ENCODE measurements at places on chromosomes 5 and 9.

DNA sequence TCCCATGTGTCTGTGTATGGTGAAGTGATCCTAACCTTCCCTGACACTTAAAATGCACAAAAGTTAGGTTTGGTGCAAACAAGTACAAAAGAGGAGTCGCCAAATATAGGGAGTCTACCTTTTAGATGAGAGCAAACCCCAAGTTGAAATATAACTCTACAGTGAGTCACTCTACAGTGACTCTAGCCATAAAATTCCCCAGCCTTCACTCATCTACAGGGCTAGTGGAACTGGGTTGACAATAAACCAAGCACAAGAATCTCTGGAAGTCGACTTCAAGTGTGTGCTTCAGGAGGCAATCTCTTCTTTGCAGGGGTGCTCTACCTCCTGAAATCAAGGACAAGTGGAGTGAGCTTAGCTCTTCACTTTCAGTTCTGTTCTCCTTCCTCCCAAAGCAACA, 3.3 kb downstream of the SHISAL2B start:
- DNase-seq, result no peak

GRCh38 chr5:67181648-67182221, 14.9 kb downstream of the CD180 start:
- DNase-seq, result no peak

- peak; percentile 35 for DNase-seq
These were observed 530.3 kb downstream of the RASEF start for GRCh38 chr9:82532504-82533180.

GRCh38 chr9:99561509-99561917, 260.2 kb upstream of the NR4A3 start:
- no peak for DNase-seq

GRCh38 chr5:171827162-171827561, 41.5 kb downstream of the SMIM23 start:
- no peak for DNase-seq

Measured in retina (tissue), 1 donor.